ENCODE measurements at places on chromosomes 1 and 21.
A peak's percentile ranks its signal among the peaks of the same experiment; 100 is the strongest.

DNA sequence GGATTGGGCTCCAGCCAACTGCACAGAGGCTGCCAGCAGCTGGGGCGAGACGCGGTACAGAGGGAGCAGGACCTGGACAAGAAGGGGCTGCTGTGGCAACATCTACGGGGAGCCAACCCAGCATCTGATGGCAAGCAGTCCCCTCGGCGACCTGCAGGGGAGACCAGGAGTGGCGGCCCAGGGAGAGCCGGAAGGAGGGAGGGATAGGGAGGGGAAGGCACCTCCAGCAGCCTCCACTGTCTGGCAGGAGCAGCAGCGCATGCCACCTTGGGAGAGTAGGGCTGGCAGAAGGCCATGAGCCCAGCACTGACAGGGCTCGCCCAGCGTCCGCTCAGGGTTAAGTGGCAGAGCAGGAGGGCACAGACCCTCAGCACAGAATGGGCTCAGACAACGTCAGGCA is 17.3 kb downstream of the CHD5 start:
- DNase-seq: no peak

DNA sequence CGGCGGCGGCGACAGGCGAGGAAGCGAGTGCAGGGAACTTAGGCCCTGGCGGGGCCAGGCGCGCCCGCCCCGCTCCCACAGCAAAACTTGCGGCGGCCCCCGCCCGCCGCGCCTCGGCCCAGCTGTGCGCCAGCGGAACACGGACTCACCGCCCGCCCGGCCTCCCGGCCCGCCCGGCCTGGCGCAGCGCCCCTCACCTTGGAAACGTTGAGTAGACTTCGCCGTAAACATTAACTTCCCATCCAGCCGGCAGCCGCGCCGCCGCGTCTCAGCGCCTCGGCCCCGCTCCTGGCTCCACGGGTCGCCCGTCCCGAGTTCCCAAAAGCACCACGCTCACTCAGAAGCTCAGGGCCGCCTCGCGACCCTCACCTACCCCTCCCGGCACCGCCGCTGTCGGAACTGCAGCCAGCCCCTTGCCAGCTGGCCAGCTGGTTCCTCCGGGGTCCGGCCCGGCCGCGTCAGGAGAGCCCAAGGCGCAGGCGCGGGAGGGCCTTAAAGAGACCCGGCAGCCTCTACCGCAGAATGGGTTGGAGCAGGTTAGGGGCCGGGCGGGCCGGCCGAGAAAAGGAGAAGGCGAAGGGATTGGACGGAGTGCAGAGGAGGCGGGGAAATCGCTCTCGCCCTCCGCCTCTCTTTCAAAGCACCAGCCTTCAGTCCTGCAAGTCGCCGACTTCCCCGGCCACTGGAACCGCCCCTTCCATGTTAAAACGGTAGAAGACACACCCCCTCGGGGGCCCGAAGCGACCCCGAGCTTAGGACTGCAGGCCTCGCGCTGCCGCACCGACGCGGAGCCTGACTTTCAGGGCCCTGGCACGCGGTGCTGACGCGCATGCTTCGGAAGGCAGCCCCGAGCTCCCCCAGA is at the start of gene EVI5:
Gene EVI5 (minus strand): TSS at position 470 of the 862 bp plus-strand sequence. CDS start 48,562 bp downstream, outside the sequence.
- DNase-seq: peak; percentile 2

DNA sequence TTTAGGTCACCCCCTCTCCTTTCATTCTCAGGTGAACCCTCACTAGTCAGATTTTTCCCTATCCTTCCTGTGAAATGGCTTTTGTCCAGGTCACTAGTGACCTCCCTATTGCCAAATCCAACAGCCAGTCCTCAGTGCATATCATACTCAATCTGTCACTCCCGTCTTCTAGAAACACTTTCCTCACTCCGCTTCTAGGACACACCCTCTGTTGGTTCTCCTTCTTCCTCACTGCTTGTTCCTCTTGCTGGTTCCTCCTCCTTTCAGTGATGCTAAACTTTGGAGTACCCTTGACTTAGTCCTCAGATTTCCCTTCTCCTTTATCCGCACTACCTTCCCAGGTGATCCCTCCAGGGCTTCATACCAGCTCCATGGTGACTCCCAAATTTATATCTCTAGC is 94.3 kb downstream of the RNF220 start:
- DNase-seq: no peak

- DNase-seq: no peak
Observed at GRCh38 chr1:42765832-42766740, 742 bp downstream of the P3H1 start.

GRCh38 chr1:229102741-229103391 is 168.0 kb upstream of the RAB4A start:
- no peak for DNase-seq

DNA sequence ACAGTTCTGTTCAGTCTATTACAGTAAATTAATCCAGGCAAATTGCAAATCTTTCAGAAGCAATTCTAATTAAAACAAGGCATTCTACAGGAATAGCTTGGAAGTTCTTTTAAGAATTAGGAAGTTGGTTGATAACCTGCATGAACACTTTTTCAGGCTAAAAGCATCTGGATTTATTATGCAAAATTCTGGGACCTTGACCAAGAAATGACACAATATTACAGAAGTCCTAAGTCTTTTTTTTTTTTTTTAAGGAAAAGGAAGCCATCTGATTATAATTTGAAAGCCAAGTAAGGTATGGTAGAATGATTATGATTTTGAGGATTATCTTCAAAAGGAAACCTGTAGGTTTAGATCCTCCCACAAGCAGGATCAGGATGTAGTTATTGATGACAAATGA is 74.7 kb upstream of the KCNK2 start:
- no peak for DNase-seq

DNA sequence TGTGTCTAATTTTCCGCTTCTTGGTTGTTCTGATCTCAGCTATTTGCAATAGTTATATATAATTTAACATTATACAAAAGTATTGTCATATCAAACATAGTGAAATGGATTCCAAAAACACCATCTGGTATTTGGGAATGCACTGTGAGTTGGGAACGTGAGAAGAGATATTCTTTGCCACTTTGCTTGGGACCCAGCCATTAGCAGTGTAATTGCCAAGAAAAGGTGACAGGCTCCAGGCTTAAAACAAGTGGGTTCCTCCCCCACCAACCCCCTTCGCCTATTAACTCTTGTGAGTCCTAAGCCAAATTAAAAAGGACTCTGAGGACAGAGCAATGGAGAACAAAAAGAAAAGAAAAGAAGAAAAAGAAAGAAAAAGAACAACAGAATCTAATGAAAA is 186.7 kb upstream of the NFIA start:
- no peak for DNase-seq

- no peak for DNase-seq
Observed at GRCh38 chr1:206556047-206556749, 48.9 kb downstream of the RASSF5 start.

- no peak for DNase-seq
Observed at GRCh38 chr1:24266998-24267397, 52.2 kb upstream of the GRHL3 start.

- no peak for DNase-seq
Observed at GRCh38 chr1:185860859-185861258, 126.7 kb downstream of the HMCN1 start.

DNA sequence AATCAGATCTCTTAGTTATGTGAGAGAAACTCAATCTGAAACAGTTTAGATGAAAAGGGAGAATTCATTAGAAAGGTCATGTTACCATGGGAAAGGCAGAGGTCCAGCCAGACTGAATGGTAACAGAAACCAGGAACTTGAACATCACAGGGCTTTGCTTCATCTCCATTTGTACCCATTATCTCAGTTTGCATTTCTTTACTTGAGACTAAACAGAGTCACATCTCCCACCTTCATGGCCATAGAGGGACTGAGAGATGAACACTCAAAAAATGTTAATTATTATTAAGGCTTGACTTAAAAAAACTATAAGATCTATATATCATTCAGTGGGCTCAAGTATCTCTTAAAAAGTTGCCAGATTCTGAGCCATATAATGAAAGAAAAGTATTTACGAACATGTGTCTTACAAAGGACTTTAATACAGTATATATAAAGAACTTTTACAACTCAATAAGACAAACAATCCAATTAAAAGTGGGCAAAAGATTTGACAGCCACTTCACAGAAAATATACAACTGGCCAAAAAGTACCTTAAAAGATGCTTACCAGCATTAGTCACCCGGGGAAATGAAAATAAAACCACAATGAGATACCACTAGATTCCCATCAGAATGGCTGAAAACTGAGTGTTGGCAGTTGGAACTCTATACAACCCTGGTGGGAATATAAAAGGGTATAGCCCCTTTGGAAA is 13.2 kb downstream of the KYAT3 start:
- DNase-seq: no peak

- DNase-seq: no peak
Observed at GRCh38 chr1:9731051-9731537, 79.6 kb downstream of the PIK3CD start.

DNA sequence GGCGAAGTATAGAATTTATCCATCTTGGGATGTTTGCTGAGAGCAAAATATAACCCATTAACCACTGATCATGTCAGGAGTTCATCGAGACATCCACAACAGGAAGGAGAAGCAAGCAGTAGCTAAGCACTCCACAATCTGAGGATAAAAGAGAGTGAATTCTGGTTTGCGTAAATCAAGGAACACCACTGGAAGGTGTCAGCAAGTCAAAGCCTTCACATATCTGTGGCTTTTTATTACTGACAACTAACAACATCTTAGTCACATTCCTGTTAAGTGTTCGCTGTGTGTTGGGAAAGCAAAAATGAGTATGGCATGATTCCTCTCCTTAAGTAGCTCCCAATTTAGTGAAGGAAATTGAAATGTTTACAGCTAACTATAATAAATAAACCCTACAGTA is 44.5 kb upstream of the DARS2 start:
- no peak for DNase-seq

GRCh38 chr1:157124855-157125254 is 13.3 kb downstream of the ETV3 start:
- DNase-seq: no peak

GRCh38 chr1:212203630-212204029 is 81.6 kb upstream of the PPP2R5A start:
- no peak for DNase-seq

GRCh38 chr1:149849947-149850360 is 49.4 kb upstream of the BOLA1 start:
- DNase-seq: no peak

- no peak for DNase-seq
Observed at GRCh38 chr1:105373681-105374080, 1624.0 kb downstream of the AMY1C start.

GRCh38 chr1:199290186-199290585 is 651.3 kb downstream of the PTPRC start:
- no peak for DNase-seq

GRCh38 chr1:49199564-49199963 is 422.9 kb upstream of the BEND5 start:
- no peak for DNase-seq

DNA sequence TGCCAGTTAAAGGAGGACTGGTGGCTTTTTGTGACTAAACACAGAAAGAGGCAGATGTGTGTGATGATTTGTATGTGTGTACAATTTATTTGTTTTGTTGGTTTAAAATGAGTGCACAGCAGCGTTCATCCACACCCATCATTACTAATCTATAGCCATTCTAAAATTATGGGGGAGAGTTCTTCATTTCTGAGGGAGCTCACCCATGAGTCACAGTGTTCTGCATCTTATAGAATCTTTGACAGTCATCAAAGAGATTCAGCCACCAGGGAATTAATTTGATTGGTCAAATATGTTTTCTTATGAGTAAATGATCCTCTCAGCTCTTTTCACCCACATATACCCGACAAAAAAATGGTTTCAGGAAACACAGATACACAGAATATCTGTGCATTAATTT is 147.9 kb downstream of the GREM2 start:
- DNase-seq: no peak

DNA sequence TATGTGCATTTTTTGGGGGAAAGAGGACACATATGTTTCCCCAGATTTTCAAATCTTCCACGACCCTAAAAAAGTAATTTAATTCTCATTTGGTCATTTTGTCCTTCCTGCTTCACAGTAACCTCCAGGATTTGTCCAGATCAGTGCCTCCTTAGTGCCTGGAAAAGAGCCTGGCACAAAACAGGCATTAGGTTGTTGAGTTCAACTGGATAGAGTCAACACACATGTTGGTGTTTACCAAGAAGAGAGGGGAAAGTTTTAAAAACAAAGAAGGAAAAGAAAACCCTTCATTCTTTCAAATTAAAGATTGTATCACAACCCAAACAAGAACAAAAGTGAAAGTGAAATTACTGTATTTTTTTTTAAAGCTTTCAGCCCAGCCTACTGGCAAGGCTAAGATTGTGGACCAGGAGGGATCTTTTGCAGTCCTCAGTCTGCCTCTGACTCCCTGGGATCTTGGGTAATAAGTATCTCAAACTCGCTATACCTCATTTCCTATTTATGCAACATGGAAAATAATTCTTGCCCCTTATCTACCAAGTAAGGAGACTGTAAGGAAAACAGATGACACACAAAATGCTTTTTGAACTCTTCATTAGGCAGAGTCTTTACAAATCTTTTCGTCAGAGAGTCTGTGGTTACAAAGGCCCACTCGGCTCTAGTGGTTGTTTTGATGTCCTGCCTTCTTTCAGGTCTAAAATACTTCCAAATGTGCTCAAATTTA is 57.8 kb downstream of the ZNF281 start:
- DNase-seq: no peak

DNA sequence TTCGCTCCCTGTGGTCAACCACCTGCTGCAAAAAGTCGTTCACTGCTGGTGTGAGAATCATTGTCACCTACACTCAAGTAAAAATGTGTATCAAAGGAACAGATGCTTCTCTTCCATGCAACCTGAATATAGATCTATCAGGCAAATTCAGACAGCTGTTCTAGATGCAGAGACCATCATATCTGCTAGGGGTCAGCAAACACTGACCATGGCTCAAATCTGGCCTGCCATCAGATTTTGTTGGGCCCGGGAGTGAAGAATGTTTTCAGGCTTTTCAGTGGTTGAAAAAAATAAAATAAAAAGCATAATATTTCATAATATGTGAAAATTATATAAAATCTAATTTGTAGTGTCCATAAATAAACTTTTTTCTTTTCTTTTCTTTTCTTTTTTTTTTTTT is 199.6 kb downstream of the RGS7 start:
- DNase-seq: no peak

DNA sequence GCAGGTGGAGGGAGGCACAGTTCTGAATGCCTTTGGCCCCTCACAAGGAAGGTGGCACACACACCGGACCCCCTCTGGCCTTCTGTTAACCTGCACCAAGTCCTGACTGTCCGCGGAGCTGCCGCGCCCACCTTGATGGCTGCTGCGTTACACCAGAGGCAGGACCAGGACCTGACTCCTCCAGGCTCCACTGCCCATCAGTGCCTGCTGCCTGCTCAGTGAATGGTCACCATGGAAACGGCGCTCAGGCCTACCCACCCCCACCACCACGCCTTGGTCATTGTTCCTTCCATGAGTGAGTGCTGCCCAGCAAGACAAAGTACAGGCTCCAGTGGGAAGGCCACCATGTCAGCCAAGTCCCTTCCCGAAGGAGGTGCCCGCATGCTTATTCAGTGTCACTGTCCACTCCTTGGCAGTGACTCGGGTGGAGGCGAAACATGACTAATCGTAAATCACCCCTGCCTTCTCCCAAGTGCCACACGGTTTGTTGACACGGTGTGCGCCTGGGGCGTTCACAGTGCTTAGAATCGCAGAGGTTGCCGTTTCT is 57.3 kb downstream of the SLC37A1 start:
- DNase-seq: no peak

- DNase-seq: no peak
Observed at GRCh38 chr1:11872545-11872944, 13.8 kb upstream of the NPPB start.

- no peak for DNase-seq
Observed at GRCh38 chr1:6528492-6528891, 25.8 kb downstream of the NOL9 start.

Measured in effector memory CD4-positive, alpha-beta T cell (primary cell).